ENCODE measurements at places on chromosomes 1 and 21.

GRCh38 chr1:55484173-55484572, 269.0 kb upstream of the USP24 start:
- no peak for DNase-seq

GRCh38 chr1:228860911-228861831, 125.9 kb downstream of the RHOU start:
- DNase-seq = no peak

GRCh38 chr1:53477651-53478501, 18.7 kb downstream of the DMRTB1 start:
- no peak for DNase-seq

- DNase-seq = no peak
Measured at GRCh38 chr1:1756661-1757421, 21.4 kb downstream of the NADK start.

- no peak for DNase-seq
Measured at GRCh38 chr1:240666568-240667198, 54.7 kb upstream of the GREM2 start.

DNA sequence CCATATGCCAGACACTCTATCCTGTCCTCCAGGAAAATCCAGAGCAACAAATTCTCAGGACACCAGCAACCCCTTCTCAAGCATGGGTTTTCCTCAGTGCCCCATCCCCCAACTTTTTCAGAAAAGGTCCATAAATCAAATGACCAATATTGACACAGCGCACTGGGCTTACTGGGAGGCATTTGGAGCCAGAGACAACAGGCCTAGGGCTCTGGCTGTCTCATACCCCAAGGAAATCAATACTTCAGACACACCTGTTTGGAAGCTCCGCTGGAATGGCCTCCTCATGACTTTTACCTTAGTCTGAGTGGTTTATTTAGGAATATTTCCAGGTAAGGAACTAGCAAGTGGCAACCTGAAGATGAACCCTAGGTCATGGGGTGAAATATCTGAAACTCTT, 66.9 kb upstream of the TNR start:
- DNase-seq = no peak

- no peak for DNase-seq
Measured at GRCh38 chr1:53704804-53705445, 34.0 kb downstream of the GLIS1 start.

Data from anterior cingulate cortex (tissue), 58 donors.